CD4-positive, alpha-beta T cell treated with Interleukin-1 beta for 1 hour (primary cell): ENCODE measurements at places on chromosomes 5 and 9.
A peak's percentile ranks its signal among the peaks of the same experiment; 100 is the strongest.

- no peak for DNase-seq
Observed at GRCh38 chr9:127087836-127088235, 34.6 kb downstream of the ANGPTL2 start.

DNA sequence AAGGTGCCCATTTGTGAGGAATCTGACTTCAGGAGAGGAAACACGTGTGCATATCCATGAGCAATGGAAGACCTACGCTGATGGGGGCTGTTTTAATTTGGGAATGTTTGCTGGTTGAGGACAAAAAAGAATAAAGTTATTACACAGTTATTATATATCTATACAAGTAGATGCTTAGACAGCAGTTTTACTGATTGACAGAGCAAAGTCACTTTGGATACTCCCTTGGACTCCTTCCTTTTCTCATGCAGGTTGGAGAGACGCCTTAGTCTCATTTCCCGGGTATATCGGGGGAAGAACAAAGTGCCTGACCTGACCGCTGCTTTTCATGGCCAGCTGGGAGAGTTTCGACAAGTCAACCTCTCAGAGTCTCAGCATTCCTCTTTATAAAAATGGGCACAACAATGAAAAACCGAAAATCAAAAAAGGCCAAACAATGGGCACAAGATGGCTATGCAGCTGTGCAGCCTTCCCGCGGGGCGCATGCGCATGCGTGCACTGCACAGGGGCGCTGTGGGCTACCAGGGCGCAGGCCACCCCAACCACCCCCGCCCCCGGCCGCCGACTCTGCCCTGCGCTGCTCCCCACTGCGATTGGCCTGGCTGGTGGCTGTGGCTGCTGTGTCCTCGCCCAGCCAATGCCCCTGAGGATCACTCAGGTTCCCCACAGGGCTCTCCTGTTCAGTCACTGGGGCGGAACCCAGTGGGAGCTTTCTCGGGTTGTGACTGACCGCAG, 18.1 kb downstream of the NFIL3 start:
- no peak for DNase-seq

GRCh38 chr5:1068204-1068894, 43.5 kb downstream of the SLC12A7 start:
- no peak for DNase-seq

GRCh38 chr5:189486-189885, 1.8 kb upstream of the LRRC14B start:
- DNase-seq = no peak

DNA sequence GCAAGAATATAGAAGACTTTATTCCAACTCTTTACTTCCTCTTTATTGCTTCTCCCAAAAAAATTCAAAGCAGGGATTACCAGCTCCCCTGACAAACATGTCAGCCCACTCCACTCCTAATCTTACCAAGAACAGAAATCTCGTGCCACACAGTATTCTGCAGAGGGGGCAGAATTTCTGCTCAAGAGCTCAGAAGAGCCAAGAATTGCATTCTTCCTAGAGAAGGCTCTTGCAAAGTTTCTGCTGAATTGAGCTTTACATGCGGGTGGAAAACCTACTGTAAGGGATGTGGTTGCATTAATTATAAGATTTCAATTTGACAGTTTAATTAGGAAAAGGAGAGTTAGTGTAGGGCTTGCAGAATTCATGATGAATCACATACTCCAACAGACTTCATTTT, 428.5 kb downstream of the CETN3 start:
- DNase-seq = no peak

GRCh38 chr9:88380118-88380517, 8.1 kb upstream of the SPIN1 start:
- no peak for DNase-seq

DNA sequence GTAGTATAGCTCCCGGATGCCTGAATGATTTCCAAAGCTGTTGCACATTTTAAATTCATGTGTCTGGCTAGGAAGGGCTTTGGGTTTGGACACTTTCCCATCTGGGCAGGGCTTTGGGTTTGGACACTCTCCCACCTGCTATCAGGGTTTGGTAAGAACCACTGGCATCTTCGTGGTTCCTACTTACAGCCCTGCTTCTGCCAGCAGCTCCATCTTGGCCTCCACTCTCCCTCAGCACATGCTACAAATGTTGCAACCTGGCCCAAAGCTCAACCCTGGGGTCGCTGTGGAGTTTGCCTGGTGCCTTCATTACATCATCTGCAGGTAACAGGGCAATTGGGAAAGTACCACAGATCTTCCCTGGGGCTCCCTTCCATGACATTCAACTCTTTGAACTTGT, 3.5 kb downstream of the TMCO6 start:
- no peak for DNase-seq

GRCh38 chr5:75281716-75282465, 45.2 kb upstream of the ANKRD31 start:
- no peak for DNase-seq

GRCh38 chr5:81300921-81301270, 491 bp upstream of the ZCCHC9 start:
- no peak for DNase-seq

GRCh38 chr9:16335788-16336580, 534.5 kb downstream of the BNC2 start:
- no peak for DNase-seq

GRCh38 chr5:158722940-158723339, 376.8 kb downstream of the EBF1 start:
- DNase-seq = no peak

GRCh38 chr9:130893341-130894101, 3.1 kb downstream of the QRFP start:
- DNase-seq = peak; percentile 2

DNA sequence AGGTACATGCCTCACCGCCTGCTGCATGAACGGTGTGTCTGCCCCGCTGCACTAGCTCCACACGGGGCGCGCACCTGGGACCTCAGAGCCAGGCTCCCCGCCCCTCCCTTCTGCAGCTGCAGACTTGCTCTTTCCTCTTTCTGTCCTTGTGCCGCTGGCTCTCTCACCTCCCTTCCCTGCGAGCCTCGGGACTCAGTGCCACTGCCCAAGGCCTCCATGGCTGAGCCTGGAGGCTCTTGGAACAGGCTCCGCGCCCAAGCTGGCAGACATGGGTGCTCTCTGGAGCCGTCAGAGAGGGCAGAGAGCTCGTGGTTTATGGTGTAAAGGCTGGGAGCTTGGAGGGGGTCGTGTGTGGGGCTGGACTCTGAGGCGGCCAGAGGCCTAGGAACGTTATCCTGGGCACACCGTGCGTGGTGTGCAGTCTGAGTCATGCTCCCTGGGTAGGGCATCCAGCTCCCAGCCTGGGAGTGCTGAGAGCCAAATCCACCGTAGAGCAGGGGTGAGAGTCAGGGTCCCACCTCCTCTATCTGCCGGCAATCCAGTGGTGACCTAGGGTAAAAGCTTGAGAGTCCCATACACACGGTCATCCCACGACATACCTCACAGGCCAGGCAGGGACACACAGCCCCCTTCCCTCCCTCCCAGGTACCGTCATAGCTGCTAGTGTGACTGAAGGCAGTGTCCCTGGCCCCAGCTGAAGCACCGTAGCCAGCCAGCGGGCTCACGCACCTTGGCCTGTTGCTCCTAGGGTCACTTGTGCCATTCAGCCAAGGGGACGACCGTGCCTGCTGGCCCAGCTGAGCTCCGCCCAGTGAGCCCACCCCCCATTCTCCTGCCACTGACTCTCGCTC, 22.4 kb downstream of the GOLGA2 start:
- DNase-seq = no peak

- DNase-seq = no peak
Observed at GRCh38 chr5:172127581-172127980, 60.4 kb downstream of the STK10 start.

DNA sequence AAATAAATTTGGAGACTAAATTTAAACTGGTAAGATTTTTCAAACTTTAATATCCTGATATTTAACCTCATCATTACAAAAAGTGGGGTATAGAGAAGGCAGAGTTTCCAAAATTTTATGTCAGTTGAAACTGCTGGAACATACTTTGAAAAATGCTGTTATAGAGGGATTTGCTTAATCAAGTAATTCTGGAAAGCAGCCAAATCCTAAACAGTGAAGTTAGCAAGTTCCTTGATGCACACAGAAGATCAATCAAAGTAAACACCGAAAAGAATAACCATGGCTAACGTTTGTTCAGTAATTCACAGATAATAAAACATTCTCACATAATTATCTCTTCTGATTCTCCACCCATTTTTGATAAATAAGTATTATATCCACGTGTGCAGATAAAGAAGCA, 8.1 kb upstream of the PRR16 start:
- DNase-seq = no peak

- DNase-seq = no peak
Observed at GRCh38 chr5:107719034-107719606, 48.4 kb upstream of the EFNA5 start.

- no peak for DNase-seq
Observed at GRCh38 chr5:94389515-94389899, 228.9 kb downstream of the KIAA0825 start.

DNA sequence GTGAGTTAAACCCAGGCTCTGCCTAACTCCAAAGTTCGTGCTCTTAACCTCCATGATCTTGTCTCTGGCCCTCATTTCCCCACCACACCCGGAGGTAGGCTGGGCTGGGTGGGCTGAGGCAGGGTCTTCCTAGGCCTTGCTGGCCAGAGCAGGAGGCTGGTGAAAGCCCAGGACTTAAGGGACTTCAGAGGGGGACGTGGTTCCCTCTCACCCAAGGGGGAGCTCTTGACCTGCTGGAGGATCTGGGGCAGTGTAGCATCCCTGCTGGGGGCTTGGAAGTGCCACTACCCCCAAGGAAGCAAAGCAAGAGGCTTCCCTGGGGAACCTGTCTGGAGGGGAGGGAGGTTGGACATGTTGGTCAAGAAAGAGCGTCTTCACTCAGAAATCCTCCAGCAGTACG, 14.7 kb downstream of the PITX1 start:
- no peak for DNase-seq

DNA sequence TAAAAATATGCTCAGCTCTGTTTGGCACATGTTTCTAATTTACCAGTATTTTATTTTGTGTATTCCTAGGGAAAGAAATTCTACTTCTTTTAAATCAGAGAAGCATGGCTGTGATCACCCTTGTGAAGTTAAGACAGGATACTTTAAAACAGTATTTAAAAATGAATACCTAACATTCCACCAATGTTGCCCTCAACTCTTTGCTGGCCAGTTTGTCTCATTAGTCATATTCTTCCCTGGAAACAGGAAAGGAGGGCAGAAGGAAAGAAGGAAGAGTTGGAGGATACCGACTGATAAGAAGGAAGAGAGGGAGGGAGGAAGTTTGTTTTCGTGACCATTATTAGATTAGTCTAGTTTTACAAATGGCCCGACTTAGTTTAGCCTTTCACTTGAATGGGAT, 137.4 kb downstream of the PLK2 start:
- no peak for DNase-seq

- DNase-seq = no peak
Observed at GRCh38 chr5:139205586-139205985, 7.4 kb upstream of the SIL1 start.

DNA sequence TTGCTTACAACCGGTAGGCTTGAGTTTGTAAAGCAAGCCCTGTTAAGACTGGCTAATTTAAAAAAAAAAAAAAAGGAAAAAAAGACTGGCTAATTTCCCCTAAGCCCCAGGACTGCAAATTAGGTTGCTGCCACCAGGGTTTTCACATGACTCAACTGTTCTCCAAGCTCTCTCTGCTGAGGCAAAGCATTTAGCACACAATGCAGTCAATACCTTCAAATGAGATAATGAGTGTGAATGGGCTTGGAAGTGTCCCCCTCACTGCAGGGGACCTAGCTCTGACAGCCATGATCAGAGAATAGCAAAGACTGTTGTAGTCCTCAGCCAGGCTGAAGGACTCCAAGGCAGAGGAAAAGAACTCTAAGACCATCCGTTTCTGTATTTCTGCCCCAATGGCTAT, 42.8 kb upstream of the ZSWIM6 start:
- DNase-seq = no peak

DNA sequence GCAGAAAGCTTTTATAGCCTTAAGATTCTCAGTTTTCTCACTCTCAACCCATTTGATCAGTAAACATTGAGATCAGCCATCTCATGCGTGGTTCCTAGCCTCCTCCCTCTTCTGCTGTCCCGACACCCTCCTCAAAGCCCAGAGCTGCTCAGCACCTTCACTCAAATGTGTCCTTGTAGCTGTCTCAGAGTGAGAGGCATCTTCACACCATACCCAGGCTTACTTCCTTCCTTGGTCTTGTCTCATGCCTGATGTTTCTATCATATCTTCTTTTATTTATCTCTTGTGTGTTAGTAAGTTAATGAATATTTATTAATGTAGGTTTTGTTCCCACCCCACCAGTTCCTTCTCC, 72.4 kb upstream of the SNX2 start:
- no peak for DNase-seq

DNA sequence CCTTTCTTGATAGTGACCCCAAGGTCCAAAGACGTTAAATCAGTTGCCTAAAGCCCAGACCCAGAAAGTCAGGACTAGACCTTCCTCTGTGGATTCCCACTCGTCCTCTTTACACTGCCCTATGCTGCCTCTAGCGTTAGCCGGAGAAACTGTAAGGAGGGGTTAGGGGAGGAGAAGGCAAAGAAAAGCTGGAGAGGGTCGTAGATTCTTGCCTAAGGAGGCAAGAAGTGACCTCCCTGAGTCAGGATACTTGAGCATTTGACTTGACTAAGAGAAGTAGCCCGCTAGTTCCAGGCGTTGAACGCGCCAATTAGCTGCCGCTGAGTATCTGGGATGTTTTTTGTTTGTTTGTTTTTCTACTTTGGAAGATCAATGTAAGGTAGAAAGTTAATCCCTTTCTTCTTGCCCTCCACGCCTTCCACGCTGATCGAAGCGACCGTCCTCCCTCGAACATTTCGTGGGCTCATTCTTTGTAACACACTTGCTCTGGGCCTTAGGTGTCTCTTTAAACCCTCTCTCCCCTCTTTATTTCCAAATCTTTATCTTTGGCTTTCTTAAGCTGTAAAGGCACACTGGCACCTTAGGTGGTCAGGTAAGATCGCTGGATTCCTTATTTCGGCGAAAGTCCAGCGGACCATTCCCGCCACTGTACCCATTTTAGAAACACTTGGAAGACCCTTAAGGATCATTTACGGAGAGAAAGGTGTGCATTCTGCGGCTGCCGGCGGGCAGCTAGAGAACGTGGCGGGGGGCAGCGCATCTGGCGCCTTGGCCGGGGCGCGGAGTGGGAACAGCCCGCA, 5.1 kb upstream of the RGMB start:
- DNase-seq = peak; percentile 43

GRCh38 chr5:172276214-172276613, 7.3 kb downstream of the UBTD2 start:
- no peak for DNase-seq

DNA sequence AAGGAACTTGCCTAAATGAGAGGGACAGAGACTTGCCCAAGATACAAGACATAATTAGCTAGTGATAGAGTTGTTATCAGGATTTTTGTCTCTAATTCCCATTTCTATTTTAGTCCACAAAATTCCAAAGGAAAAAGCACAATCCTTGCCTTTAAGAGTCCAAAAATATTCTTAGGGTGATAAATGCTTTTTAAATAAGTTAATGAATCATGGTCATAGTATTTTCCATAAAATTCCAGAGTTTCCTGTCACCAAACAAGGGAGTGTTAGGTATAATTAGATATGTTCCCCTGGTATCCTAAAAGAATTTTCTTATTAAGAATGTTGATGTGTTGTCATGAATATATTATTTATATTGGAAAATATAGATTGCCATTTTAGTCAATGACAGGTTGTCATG, 21.8 kb upstream of the CEP72 start:
- DNase-seq = no peak

- no peak for DNase-seq
Observed at GRCh38 chr5:118919016-118919415, 69.3 kb downstream of the DTWD2 start.
